ENCODE measurements at places on chromosomes 7 and 10.
A peak's percentile ranks its signal among the peaks of the same experiment; 100 is the strongest.

- no peak for DNase-seq
Observed at GRCh38 chr10:93999401-93999851, 5.7 kb downstream of the PLCE1 start.

GRCh38 chr7:134694299-134694698 lies 47.6 kb downstream of the BPGM start:
- DNase-seq, result no peak

- no peak for DNase-seq
Observed at GRCh38 chr7:22555476-22555875, 55.5 kb upstream of the STEAP1B start.

- DNase-seq, result no peak
Observed at GRCh38 chr7:116578526-116578925, 53.7 kb downstream of the CAV1 start.

DNA sequence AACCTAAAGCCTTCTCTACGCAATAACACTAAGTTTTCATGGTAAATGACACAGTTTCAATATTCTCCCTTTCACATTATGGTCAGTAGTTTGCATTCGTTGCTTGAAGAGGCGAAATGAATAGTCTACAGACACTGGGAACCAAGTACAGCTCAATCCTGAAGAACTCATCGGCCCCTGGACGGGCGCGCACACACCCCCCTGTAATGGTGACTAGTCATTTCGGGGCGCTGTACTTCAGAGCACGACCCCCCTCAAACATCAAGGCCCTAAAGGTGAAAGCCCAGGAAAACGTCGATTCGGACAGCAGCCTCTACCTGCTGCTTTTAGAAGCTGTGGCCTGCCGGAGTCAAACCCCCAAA lies 1.0 kb downstream of the NT5C2 start:
- DNase-seq, result no peak

- peak; percentile 23 for DNase-seq
Observed at GRCh38 chr10:47165168-47165710, 134.8 kb upstream of the GDF10 start.

GRCh38 chr7:110803602-110804143 lies 287.3 kb upstream of the LRRN3 start:
- DNase-seq, result no peak

DNA sequence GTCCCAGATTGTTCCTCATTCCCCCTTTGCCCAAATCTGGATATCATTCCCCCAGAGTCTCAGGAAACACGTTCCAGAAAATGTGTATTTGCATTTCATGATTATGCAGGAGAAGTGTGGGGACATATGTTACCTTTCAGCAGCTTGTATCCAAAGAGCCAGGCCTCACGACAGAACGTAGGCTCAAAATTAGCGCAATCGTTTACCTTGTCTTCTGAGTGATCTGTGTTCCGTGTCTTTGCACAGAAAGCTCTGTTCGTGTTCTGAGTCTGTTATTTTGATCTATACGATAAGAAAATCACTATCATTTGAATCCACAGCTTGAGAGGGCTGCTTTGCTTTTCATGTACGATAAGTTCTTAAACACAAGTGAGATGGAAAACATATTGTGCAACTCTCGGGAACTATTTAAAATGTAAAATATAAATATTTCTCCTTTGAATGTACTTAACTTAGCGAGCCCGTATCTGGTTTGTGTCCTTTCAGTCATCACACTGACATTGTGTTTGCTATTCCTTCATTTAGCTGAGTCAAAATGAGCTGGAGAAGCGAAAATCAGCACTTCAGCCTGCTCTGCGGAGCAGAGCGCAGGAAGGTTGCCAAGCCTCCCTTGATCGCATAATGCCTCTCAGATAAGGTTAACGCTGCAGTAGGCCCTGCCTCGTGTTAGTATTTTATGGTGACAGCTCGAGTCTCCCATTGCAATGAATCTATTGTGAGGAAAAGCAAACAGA lies 80.2 kb upstream of the CACNB2 start:
- no peak for DNase-seq

GRCh38 chr7:507623-508300 lies 11.9 kb downstream of the PDGFA start:
- no peak for DNase-seq

DNA sequence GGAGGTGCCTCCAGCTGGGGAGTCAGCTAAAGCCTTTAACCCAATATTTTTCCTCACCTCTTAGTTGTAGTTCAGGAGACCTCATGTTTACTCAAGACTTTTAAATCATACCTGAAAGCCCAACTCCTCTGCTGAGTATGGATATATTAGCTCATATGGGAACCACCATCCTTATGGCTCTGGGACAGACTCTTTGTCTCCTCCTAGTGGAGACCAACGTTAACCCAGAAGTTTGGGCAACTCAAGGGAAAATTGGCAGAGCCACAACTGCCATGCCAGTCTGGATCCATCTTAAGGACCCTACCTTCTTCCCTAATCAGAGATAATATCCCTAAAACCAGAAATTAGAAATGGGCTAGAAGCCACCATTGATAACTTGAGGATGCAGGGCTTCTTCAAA lies 80.8 kb downstream of the TMEM106B start:
- DNase-seq, result peak; percentile 22

GRCh38 chr10:7986851-7987250 lies 67.6 kb upstream of the GATA3 start:
- no peak for DNase-seq

DNA sequence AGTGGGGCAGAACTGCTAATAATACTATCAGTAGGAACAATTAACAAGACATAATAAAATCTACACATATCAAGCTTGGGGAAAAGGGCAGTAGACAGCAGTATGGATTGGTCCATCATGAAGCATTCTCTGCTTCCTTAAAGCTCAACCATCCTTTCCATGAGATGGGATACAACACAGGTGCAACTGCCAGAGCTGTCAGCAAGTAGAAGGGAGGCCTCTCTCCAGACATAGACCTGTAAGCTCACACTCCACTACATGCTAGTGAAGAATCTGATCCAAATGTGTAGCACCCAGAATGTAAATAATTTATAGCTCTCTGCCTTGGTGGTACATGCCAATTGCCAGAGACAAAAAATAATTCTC lies 41.5 kb upstream of the ANAPC16 start:
- no peak for DNase-seq
